ENCODE measurements at places on chromosomes 12 and 14.

DNA sequence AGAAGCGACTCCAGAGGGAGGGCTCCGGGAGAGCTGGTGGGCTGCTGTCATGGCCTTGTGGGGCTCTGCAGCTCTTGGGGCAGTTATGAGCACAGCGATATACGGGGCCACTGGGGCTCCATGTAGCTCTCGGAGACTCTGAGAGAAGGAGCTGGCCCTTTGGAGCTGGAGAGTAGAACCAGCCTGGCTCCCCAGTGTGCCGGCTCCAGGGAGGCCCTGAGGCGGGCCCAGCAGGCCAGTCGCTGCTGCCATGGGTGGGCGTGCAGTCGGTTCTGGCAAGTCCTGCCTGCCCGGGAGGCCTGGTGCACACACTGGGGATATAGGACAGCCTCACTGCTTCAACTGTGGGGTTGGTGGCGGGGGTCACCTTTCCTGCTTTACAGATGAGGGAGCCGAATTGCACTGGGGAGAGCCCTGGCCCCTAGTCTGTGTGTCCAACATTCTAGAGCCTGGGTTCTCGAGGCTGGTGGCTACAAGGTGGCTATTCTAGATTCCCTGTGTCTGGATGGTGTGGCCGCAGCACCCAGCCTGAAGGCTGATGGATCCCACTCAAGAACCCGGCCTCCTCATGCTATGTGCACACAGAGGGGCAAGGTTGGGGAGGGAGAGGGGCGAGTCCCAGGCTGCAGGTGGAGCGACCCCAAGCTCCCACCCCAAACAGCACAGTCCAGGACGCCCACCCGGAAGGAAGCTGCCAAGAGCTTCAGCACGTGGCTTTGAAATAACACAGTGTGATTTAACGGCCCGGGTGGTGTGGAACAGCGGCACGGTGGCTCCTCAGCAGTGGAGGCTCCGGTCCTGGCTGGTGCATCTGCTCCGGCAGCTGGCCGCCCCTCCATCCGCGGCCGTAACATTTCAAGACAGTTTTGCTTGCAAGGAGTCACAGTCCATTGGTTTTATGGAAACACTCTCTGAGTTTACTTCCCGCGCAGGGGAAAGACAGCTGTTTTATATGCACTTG, 188.3 kb upstream of the C14orf180 start:
- no peak for DNase-seq

DNA sequence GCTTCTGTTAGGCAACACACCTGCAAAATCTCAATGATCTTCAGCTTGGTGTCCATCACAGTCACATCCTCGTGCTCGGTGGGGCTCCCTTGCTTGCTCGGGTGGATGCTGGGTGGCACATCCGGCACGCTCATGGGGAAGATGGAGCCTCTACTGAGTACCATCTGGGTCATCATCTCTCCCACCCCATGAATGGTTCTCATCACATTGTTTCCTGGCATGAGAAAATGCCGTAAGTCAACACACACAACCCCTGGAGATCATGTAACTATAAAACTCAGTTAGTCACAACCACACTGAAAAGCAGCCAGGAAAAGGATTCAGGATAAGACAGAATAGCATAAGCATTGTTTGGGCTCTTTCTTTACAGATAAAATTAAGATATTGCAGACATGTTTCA, 201.1 kb downstream of the ITPR2 start:
- no peak for DNase-seq

DNA sequence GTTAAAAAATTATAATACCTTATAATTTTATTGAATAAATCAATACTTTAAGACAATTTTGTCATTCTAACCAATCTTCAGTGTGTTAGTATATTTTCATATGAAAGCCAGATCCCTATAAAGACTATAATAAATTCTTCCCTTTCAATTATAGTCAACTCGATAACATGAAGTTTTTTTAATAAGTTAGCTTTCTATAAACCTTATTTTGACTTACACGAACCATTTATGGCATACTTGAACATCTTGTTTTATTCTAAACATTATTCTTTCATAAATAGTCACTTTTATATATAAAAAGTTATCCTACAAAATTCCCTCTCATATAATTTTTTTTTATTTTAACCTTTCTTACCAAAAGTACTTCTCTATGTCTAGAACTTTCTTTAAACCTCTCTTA, 1002.3 kb downstream of the TMEM121 start:
- DNase-seq = no peak

DNA sequence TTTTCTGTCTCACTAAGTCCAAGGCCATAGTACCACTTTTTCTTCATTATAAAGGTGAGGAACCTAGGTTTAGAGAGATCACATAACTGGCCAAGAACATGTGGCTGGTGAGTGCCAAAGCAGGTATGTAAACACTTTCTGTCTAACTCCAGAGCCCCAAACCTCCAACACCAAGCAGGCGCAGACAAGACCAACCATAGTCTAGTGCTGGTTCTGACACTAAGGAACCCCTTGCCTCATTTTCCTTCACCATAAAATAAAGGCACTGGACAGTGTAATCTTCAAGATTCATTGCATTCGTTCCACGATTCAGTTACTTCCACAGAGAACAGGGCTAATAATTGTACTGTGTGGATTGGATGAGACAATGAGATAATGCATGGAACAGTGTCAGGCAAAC, 71.0 kb downstream of the NPAS3 start:
- no peak for DNase-seq

GRCh38 chr12:128829861-128830504, 6.2 kb upstream of the SLC15A4 start:
- DNase-seq = no peak

GRCh38 chr12:108218921-108219320, 89.8 kb downstream of the WSCD2 start:
- DNase-seq = no peak

- no peak for DNase-seq
These were observed 16.0 kb downstream of the MRPL42 start for GRCh38 chr12:93483151-93483807.

GRCh38 chr14:53956427-53957201, at the start of gene BMP4:
Gene BMP4 (minus strand): TSS chr14:53956825. CDS start chr14:53952222, 4,603 bp downstream.
- DNase-seq = no peak

GRCh38 chr12:13443498-13443897, 247.0 kb downstream of the EMP1 start:
- no peak for DNase-seq

- DNase-seq = peak; percentile 10
These were observed 1.2 kb upstream of the GLIPR1L2 start for GRCh38 chr12:75389706-75390105.

- peak; percentile 59 for DNase-seq
These were observed 1.7 kb downstream of the ARHGAP9 start for GRCh38 chr12:57477710-57478681.

DNA sequence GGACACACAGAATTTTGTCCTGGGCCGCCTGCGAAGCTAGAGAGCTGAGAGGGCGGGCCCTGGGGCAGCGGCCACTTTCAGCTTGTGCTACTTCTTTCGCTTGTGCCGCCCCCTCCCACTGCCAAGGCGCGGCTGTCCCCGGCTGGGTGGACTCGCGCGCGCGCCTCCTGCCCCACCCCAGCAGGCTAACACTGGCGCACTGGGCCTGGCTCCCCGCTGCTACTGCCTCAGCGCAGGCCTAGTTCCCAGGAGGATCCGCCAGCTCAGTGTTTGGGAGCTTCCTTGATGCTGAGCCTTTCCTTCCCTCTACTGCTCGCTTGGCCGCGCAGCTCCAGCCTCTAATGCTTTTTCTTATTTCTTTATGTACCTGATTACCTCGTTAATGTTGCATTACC, 27.4 kb upstream of the METAP2 start:
- DNase-seq = peak; percentile 47

DNA sequence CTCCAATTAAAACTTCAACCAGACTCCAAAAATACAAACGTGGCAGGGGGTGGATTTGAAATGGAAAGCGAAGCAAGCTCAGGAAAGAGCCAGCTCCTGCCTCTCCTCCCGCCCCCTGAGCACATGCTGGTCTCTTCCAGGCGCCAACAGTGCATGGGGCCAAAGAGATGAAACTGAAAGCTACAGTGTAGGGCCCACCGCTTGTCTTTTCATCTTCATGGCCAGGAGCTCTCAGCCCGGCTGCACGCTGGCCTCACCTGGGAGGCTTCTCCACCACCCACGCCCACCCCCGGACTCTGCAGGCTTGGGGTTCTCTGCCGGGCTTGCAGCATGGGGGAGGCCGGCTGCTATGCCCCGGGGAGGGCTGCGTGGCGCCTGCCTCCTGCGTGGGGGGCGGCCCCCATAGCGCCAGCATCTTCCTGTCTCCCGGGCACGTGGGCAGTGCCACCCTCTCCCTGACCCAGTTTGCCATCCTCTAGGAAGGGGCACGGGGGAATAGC, 2.0 kb downstream of the RIMBP2 start:
- no peak for DNase-seq

DNA sequence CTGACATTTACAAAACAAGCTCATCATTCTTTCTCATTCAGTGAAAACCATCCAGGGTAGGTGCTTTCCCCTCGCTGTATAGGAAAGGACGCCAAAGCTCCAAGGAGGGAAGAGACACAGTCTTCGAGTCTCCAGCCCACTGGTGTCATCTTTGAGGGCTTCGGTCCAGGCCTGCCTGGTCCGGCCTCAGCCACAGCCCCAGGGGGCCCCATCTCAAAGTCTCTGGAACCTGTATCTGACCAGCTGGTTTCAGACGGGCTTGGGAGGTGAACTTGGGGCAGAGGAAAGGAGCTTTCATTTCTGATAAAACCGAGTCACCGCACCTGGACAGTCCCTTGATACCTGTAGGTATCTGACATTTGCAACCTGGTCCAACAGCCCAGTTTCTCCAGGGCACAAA, 229.5 kb upstream of the RTL1 start:
- no peak for DNase-seq

DNA sequence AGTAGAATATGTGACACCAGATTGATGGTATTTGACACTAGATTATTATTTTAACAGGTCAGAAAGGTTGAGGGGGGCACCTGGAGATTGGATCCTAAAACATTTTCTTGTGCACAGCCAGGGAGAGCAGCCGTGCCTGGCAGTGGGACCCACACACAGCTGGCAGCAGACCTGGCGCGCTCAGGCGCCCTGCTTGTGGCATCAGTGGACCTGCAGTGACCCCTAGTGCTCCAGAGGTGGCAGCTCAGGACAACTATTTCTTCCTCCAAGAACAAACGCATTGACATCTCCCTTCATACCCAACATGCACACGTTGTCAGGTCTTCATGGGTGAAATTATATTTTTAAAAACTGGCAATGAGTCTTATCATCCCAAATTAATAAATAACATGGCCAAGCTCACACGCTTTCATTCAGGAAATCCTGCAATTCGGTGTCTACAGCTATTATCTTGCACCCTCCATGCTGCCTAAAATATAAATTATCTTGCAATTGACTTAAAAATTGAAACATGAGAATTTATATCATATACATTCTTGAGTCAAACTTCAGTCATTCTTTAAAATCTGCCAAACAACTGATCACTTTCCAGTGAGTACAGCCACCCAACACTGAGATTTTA, 7.7 kb upstream of the TMEM132D start:
- DNase-seq = peak; percentile 16

GRCh38 chr12:49476091-49476490, 62.7 kb upstream of the KCNH3 start:
- no peak for DNase-seq

- no peak for DNase-seq
These were observed 81.2 kb upstream of the ATP2B1 start for GRCh38 chr12:89789862-89790261.

- DNase-seq = peak; percentile 38
These were observed 668 bp downstream of the APPL2 start for GRCh38 chr12:105235281-105235731.

- DNase-seq = no peak
These were observed 29.3 kb downstream of the SLC38A2 start for GRCh38 chr12:46343118-46343852.

GRCh38 chr12:66859751-66860440, 181.0 kb upstream of the GRIP1 start:
- DNase-seq = no peak

- peak; percentile 27 for DNase-seq
These were observed 509.1 kb downstream of the PCNX1 start for GRCh38 chr14:71416392-71416791.
